ENCODE measurements at places on chromosomes 12 and 14.

GRCh38 chr12:64951944-64952343 lies 127.5 kb downstream of the TBC1D30 start:
- DNase-seq, result no peak

GRCh38 chr14:69551511-69551910 lies 23.2 kb downstream of the CCDC177 start:
- DNase-seq, result no peak

DNA sequence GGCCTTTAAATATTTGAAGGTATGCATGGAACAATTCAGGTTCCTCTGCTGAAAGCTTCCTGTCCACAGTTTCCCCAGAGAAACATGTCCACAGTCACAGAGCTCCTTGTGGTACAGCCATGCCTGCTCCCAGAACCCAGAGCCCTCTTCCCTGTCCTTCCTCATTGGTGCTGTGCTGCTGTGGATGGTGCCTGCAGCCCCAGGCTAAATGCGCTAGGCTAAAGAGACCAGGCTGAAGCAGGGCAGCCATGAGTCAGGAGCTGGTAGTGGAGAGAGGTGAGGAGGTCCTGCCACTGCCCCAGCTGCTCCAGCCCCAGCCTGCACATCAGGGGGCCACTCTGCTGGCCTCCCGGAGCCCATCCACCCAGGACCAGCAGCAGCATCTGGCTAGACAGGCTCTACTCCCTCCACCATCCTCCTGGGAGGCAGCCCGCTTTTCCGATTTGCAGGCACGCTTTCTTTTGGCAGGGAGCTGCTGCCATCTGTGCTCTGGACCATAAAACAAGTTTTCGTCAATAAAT lies 65.4 kb upstream of the DDX11 start:
- DNase-seq, result no peak

- DNase-seq, result no peak
Measured at GRCh38 chr12:49930515-49931288, 19.8 kb upstream of the AQP2 start.

- no peak for DNase-seq
Measured at GRCh38 chr14:88786715-88787114, 6.0 kb downstream of the EML5 start.

DNA sequence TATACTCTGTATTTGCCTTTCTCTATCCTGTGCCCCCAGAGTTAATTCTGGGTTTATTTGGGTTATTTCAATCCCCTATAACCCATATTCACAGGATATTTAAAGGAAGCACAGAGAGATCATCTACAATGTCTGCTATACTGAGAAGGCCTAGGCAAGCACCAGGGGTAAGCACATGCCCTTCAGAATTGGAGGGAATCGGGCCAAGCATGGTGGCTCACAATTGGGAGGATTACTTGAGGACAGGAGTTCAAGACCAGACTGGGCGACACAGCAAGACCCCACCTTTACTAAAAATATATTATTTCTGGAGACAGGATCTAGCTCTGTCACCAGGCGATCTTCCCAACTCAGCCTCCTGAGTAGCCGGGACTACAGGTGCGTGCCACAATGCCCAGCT lies 11.3 kb downstream of the FOXN3 start:
- DNase-seq, result no peak

DNA sequence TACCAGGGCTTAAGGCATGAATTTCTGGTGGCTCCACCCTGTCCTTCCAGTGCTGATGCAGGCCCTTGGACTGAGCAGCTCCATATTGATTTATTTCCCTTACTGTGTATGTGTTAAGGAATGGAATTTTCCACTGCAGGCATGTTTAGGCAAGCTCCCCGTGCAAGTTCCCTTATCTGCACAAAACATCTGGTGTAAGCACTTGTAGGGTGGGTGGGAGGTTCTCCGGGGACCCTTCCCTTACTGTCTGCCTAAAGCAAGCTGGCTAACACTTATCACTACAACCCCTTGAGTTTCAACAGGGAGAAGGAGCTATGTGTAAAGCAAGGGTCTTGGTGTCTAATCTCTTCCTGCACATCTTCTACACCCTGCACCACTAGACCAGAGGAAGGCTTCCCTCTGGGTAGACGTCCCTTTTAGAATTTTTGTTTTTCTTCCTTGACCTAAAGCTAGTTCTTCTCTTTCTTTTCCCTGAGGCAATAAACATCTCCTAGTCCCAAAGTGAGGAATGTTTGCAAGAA lies 22.0 kb upstream of the DRAM1 start:
- DNase-seq, result no peak

DNA sequence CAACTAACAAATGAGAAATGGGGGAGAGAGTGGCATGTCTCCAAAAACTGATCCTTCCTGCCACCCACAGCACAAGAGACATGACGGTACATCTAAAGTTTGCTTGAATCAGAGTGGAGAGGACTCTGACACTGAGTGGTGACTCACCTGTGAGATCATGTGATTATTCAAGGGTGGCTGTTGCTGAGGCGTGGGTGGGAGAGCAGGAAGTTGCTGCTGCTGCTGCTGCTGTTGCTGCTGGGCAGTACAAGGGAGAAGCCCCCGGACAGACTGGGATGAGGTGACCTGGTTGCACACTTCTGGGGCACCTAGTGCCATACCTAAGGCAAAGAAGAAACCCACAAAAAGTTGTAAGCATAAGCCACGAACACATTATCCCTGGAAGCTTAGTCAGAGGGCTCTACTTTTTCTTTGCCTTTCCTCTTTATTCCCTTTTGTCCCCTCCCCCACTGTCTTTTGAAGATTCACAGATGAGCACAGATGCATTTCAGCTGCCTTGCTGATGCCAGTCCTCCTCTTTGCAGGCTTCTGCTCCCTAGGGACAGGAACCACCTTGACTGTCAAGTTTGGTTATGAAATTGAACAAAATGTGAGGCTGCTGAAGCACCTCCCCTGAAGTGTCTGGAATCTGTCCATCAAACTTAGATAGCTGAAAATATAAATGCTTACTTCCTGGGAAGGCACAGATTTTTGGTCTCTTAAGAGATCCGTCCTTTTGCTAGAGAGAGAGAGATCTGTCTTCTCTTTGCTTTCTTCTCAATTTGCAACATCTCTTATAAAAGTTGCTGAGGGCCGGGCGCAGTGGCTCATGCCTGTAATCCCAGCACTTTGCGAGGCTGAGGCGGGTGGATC lies 29.4 kb upstream of the STAC3 start:
- no peak for DNase-seq

DNA sequence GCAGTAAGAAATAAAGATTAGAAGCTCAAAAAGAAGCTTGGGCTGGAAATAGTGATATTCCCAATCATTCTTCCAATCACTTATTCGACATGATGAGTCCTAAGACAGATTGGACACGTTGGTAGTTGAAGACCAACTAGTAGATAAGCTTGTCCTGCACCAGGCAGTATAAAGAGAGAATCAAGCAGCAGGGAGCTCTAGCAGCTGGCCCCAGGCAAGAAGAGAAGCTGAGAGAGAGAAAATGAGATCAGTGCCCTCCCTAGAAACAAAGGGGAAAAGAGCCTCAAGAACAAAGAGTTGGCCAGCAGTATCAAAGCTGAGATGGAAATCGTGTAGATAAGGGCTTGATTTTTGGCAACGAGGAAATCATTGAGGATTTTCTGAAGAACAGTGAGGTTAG lies 20.6 kb downstream of the RASSF8 start:
- no peak for DNase-seq

DNA sequence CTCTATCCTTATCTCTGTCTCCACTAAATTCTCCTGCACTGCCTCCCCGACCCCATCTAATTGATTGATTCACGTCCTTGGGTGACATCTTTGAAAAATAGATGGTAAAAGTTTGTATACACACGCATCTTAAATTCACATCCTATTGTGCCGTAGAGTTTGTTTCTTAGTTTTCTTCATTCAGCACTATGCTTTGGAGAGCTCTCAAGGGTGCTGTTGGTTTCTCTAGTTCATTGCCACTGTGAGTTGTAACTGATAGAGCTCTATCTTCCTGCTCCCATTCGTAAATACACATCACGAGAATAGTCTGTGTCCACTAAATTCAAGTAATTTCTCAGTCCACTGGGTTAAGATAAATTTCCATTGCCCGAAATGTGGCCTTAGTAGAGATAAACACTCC lies 1537.4 kb downstream of the AACS start:
- DNase-seq, result no peak

GRCh38 chr12:92945659-92946220 lies 16.6 kb upstream of the EEA1 start:
- no peak for DNase-seq

DNA sequence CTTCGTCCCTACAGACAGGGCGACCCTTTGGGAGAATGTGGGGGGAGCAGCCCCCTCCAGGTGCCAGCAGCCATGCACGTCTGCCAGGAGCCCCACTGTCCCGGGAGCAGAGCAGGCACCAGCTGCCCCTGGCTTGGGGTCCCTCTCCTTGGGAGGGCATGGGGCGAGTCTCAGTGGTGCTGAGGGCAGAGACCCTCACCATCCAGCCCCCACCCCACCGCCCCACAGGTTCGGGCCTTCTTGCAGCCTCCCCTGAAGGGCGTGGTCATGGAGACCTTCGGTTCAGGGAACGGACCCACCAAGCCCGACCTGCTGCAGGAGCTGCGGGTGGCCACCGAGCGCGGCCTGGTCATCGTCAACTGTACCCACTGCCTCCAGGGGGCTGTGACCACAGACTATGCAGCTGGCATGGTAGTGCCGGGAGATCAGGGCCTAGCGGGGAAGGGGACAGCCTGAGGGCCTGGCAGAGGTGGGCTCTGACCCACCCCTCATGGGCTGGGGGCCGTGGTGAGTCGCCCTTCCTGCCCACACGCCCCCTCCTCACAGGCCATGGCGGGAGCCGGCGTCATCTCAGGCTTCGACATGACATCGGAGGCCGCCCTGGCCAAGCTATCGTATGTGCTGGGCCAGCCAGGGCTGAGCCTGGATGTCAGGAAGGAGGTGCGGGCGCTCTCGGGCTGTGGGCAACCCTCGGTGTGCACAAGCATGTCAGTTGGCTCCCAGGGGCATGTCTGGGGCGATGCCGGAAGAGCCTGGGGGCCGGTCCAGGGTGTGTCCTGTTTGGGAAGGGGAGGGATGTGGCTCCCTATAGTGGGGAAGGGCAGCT lies 18.8 kb downstream of the ASPG start:
- no peak for DNase-seq

- DNase-seq, result no peak
Measured at GRCh38 chr14:33762161-33762851, 188.6 kb downstream of the EGLN3 start.

DNA sequence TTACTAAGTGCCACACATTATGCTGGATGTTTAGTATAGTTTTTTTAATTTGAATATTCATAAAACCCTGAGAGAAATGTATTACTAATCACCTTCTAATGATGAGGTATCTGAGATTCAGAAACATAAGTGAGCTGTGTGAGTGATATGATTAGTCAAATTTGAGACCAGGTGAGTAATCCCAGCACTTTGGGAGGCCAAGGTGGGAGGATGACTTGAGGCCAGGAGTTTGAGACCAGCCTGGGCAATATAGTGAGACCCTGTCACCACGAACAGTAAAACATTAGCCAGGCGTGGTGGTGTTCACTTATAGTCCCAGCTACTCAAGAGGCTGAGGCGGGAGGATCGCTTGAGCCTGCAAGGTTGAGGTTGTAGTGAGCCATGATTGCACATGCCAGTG lies 438.4 kb downstream of the RAD51B start:
- no peak for DNase-seq

GRCh38 chr12:24482882-24483604 lies 465.9 kb downstream of the BCAT1 start:
- DNase-seq, result no peak

DNA sequence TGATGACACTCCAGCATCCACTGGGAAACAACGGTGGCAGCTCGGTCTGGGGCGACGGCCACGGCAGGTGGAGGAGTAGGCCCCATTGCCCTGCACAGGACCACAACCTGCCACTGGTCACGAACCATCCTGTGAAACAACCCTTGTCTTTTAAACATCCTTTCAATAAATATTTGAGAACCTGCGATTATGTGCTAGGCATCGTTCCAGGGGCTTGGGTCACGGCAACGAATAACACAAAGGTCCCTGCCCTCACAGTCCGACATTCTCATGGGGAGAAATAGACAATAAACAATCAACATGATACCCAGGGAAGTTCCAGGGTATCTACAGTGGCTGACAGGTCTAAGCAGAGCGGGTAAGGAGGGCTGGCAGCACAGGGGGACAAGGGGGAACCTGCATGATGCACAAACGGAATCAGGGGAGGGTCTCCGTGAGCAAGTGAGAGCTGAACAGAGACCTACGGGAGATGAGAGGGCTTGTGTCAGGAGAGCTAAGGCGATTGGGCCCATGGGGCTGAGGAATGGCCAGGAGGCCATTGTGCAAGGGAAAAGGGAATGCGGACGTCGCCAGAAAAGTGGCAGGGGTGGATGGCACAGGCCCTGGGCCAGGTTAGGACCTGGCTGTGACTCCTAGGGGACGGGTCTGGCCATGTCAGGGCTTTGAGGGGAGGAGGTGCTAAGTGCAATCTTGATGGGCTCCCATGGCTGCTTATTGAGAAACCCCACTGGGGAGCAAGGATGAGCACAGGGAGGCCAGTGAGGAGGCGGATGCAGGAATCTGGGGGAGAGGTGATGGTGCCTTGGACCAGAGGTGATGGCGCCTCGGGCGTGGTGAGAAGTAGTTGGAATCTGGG lies 9.7 kb downstream of the SCARB1 start:
- no peak for DNase-seq

- DNase-seq, result no peak
Measured at GRCh38 chr12:53725824-53726223, 1.4 kb downstream of the CALCOCO1 start.

DNA sequence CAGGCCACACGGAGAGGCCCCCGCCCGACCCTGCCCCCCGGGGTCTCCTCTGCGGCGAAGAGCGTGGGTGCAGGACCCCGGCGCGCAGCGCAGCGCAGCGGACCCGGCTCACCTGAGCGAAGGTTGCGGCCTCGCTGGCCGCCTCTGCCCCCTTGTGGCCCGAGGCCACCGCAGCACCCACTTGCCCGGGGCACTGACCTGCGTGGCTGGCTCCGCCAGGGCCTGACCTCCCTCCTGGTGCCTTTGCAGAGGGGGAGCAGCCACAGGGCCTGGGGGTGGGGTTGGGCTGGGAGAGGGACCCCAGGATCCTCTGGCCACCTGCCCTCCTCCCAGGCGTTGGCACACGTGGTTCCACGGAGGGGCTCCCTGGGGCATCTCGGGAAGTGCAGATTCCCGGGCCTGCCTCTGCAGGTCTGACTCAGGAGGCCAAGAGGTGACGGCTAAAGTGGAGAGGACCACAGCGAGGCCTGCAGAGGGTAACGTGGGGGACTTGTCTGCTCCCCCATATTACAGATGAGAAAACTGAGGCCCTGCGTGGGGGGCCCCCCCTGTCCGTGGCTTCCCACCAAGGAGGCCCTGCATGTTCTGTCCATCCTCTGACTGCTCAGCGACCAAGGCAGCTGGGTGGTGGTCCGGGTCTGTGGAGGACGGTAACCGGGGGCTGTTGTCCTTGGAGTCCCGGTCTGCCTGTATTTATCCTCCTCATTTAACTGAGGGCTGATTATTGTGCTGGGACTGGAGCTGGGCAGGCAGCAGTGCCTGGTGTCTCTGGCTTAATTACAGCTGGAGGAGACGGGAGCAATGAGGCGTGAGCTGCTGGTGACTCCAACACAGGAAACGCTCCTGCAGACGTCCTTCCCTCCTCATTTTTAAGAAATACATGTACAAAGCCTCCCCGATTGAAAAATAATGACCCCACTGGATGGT lies 67.9 kb upstream of the BEGAIN start:
- DNase-seq, result no peak

GRCh38 chr12:125503128-125503527 lies 437.9 kb downstream of the AACS start:
- no peak for DNase-seq

GRCh38 chr12:64875186-64875585 lies 50.7 kb downstream of the TBC1D30 start:
- DNase-seq, result no peak

- no peak for DNase-seq
Measured at GRCh38 chr12:63849106-63849620, 4.7 kb downstream of the SRGAP1 start.

GRCh38 chr12:80162177-80162576 lies 62.8 kb downstream of the OTOGL start:
- no peak for DNase-seq
